ENCODE measurements at places on chromosomes 16 and 17.

- no peak for DNase-seq
Measured at GRCh38 chr16:30444231-30445148, 1.2 kb downstream of the SEPHS2 start.

DNA sequence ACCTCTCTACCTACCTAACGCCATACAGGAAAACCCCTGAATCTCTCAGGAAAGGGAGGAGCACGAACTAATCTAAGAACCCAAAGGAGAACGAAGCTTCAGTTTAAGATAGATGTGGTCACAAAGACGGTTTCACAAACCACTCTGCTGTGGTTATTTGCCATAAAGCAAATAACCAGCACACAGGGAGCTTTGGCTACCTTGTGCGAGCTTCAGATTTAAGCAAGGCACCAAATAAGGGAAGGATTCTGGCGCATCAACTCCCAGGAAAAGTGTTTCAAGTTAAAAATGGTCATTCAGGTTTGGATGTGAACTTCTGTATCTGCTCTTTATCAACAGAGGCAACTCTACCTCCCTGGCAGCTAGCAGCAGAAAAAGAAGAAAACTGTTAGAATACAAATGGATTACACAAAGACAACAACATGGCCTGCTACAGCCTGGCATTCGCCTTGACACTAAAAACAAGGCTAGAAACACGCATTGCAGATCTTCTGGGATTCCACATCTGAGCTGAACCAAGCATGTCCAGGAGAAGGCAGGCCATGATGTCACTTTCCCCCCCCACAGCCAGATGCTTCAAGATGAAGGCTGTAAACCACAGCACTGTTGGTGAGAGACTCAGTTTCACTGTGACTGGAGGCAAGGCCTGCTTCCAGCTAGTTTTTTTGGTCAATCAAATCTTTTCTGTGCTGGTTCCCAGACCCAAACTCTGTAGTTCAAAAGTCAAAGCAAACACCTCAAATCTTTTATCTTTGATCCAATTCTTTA, 43.6 kb downstream of the SMG6 start:
- DNase-seq: no peak

- no peak for DNase-seq
Measured at GRCh38 chr16:46922239-46922638, 38.1 kb downstream of the GPT2 start.

DNA sequence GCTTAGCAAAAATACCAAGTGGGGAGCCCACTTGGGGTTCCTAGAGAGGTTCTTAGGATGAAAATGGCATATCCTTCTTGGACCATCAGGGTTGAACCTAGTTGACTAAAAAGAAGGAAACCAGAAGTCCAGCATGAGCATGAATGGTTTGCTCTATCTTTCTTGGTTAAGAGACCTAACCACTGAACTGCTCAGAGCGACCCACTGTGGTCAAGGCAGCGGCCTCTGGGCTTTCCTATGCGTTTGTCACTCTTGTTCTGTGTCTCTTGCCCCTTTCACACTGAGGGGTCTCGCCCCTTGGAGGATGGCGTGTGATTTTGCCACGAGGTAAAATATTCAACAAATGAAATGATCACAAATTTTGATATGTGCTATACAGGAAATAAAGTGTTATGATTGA, 526 bp upstream of the BORCS6 start:
- DNase-seq: no peak

- no peak for DNase-seq
Measured at GRCh38 chr17:17685775-17686291, 4.6 kb downstream of the RAI1 start.

DNA sequence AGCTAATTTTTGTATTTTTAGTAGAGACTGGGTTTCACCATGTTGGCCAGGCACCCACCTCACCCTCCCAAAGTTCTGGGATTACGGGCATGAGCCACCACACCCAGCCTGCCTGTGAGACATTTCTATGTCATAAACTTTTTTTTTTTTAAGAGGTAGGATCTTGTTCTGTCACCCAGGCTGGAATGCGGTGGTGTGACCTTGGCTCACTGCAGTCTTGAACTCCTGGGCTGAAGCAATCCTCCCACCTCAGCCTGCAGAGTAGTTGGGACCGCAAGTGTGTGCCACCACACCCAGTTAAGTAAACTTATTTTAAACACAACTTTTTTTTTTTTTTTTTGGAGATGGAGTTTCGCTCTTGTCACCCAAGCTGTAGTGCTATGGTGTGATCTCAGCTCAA, 47.2 kb downstream of the SCNN1G start:
- no peak for DNase-seq

- DNase-seq: no peak
Measured at GRCh38 chr17:6526362-6527152, 29.8 kb downstream of the PITPNM3 start.

DNA sequence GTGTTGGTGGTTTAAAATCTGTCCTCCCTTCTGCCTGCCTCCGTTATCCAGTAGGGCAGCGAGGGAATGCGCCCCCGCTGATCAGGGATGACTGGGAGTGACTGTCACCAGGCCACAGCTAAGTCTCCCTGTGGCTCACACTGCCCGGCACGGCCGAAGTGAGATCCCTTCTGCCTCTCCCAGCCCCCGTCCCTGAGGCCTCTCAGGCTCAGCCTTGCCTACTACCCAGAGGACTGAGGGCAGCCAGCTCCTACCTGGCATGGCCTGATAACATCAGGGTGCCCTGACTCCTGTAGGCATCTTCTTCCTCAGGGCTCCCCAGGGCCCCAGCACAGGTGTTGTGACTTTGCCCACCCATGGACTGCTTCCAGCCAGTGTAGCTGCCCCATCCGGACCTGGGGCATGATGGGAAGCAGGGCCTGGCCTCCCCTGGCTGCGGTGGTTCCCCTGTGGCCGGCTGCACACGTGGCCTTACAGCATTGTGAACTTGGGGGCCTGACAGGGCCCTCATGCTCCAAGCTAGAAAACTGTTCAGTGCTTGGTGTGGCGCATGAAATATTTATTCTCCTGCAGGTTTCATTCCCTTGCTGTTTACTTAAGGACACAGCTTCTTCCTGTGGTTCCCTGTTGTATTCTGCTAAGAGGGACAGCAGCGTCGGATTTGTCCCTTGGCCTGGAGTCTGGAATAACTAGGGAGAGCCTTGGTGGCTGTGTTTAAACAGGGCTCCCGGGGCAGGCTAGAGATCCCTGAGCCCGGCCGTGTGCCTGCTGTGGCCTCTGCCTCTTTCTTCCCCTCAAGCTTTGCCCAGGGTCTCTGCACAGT, 30.0 kb downstream of the GINS2 start:
- no peak for DNase-seq

DNA sequence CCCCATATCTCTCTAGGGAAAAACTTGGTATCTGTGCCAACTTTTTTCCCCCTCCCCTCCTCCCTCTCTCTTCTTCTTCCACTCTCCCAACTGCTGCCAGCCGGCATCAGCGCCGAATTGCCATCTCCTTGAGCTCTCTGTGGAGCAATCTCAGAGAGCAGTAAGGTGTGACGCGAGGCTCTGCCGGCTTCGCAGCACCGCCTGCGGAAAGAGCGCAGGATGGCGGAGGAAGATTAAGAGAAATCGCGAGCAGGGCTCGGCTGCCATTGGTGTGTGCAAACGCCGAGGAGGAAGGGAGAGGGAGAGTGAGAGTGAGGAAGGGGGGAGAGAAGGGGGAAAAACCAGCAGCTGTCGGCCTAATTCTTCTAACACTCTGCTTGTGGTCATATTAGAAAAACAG, 44.2 kb downstream of the NEUROD2 start:
- DNase-seq: peak; percentile 11

DNA sequence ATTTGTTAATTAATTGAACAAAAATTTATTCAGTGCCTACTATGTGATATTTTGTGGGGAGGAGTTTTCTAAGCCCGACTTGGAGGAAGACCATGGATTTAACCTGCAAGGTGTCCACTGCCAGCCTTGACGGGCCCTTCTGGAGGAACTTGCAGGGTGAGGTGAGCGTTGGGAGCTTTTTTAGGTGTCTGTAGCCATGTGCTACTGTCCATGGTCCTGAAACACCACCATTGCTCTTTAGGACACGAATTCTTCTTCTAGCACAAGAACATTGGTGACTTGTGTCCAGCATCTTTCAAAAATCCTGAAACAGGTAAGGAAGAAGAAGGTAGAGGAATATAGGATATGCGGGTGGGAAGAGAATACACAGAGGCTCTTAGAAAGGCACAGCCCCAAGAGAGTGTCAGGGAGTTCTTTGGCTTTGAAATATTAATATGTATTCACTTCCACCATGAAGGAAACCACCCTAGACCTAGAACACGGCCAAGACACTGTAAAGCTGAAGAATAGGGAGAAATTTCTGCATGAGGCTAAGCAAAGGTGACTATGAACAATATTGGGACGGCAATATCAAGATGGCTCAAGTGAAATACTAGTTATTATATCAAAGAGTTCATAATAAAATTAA, 27.9 kb upstream of the OR4D1 start:
- no peak for DNase-seq

GRCh38 chr17:75155191-75155601, 884 bp upstream of the JPT1 start:
- no peak for DNase-seq

GRCh38 chr16:85999778-86000177, 100.8 kb downstream of the IRF8 start:
- DNase-seq: no peak

DNA sequence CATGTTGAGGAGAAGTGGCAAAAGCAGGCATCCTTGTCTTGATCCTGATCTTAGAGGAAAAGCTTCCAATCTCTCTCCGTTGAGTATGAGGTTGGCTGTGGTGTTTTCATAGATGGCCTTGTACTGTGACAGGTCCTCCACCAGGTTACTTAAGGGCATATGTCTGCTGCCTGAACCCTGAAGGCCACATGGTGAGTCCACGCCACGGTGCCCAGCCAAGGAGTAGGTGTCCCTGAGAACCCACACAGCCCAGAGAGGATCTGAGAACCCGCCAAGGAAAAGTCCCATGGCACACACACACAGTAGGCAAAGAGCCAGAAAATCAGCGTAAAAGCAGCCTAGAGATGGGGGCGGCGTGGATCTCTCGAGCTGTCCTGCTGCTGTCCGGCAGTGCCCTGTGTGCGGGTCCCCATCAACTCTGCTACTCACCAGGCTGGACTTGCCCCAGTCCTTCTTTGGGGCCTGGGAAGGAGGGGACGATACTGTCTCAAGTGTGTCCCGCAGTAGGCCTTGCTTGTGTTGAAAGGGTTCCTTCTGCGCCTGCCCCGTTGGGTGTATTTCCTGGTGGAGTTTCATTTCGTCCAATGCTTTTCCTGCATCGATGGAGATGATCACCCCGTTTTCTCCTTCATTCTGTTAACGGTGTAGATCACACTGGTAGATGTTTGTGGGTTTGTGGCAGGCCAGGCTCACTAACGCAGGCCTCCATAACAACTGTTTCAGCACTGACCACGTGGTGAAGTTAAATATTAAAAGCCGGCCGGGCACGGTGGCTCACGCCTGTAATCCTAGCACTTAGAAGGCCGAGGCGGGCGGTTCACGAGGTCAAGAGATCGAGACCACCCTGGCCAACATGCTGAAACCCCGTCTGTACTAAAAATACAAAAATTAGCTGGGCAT, 90.8 kb upstream of the DNAH17 start:
- DNase-seq: no peak

- no peak for DNase-seq
Measured at GRCh38 chr16:81572386-81573144, 128.0 kb downstream of the CMIP start.

DNA sequence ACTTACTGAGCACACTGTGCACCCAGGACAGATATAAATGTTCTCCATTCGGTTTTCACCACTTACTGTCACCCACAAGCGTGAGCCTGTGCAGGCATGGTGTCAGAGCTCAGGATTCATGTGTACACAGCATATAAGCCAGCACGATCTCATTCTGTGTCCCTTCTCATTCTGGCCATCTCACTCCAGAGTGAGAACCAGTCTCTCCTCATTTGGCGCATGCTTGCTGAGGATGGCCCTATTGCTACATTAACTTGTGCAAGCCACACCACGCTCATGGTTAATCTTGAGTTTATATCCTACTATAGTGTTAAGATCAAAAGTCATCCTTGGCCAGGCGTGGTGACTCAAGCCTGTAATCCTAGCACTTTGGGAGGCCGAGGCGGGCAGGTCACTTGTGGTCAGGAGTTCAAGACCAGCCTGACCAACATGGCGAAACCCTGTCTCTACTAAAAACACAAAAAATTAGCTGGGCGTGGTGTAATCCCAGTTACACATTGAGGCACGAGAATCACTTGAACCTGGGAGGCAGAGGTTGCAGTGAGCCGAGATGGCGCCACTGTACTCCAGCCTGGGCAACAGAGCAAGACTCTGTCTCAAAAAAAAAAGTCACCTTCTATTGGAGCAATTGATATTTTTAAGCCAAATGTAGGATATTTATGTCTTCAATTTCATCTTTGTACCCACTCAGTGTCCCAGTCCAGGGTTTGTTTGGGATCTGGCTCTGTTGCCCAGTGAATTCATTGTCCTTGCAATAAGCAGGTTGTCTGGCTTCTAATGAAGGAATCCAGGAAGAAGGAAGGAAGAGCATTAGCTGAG, 20.9 kb downstream of the SOCS1 start:
- no peak for DNase-seq

- peak; percentile 34 for DNase-seq
Measured at GRCh38 chr17:2302778-2303203, 794 bp downstream of the SMG6 start.

DNA sequence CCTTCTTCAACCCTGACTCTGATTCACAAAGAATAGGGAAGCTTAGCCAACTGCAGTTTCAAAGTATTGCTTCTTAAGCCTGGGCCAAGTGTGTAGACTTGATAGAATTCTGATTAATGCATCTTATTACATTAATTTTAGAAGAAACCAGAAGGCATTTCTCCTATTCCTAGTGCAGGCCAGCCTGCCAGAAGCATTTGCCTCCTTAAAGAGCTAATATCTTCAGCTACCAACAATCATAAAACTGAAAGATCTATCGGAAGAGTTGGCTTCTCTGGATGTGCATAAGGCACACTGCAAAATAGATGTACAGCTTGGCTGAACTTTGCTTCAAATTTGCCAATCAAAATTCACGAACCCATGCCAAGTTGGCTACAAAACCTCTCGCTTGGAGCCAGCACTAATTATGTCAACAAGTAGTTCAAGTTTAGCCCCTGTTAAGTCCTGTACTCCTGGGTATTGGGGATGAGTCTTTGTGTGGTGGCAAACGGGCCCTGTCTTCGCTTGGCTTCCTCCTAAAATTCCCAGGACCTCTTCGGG, 717.8 kb downstream of the WWOX start:
- no peak for DNase-seq

DNA sequence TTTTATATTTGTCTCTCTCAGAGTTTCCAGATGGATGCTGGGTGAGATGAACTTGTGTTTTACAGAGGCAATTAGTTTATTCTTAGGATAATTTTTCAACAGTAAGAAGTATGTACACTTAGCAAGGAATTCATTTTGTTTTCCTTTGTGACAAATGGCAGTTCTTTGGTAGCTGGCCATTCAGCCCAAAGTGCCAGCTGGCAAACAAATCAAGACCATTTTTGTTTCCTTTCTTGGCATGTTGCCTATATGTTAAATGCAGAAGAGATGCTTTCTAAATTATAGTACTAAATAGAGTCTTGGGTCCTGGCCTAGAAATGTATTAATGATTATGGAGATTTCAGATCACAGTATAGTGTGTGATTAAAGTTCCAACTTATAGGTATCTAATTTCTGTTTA, 337.1 kb downstream of the CNTNAP4 start:
- no peak for DNase-seq
